ENCODE measurements at places on chromosomes 13 and 19.

DNA sequence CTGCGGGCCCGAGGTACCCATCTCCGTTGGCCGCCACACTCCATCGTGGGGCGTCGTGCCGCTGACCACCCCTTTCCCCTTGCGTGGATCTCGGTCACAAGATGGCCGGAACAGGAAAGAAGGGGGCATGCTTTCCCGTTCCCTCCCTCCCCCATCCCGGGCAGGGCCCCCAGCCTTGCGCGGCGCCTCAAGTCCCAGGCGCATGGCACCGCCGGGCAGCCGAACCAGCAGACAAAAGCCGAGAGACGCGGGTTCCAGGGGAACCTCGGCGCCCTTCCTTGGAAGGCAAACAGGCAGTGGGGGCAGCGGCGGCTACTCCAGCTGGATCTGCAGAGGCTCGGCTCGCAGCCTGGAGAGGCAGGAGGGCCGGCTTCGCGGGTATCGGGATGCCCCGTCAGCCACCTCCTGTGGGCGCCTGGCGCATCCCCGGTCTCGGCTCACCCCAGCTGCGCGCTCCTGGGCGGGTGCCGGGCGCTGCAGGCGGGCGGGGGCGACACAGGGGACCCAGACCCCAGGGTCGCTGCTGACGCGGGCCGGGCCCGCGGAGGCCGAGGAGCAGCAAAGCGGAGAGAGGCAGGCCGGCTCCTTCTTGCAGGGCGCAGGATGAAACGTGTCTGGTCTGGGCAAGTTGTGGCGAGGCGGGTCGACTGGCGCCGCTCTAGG is 439 bp downstream of the DZIP1 start:
- no peak for DNase-seq

DNA sequence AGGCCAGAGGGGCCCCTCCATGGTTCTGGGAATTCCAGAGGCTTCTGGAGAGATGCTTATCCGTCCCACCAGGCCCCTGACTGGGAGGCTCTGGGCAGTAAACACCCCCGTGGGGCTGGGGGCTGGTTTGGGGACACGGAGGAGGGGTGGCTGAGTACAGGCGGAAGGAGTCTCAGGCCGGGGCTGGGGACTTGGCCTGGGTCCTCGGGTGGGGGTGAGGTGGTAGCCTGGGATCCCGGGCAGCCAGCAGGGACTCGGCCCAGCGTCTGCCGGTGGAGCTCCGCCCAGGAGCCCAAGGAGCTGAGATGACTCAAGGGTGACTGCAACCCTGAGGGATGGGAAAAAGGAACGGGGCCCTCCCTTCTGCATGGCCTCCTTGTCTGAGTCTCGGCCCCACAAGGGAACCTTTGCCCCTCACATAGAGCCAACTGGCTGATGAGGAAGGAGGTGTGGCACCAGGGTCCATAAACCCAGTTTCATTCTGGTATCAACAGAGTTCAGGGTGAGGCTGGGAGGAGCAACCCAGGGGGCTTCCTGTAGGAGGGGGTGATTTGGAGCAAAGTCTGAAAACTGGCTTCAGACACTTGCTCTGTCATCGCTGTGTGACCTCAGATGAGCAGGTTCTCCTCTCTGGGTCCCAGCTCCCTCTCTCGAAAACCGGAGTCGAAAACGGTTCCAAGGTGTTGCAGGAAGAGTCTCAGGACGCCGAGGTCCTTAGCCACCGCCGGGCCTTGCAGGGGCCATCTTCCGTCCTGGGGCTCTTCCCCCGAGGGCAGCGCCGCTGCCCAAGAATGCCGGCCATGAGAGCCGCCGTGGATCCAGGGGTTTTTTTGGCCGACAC is 809 bp downstream of the MISP start:
- no peak for DNase-seq

DNA sequence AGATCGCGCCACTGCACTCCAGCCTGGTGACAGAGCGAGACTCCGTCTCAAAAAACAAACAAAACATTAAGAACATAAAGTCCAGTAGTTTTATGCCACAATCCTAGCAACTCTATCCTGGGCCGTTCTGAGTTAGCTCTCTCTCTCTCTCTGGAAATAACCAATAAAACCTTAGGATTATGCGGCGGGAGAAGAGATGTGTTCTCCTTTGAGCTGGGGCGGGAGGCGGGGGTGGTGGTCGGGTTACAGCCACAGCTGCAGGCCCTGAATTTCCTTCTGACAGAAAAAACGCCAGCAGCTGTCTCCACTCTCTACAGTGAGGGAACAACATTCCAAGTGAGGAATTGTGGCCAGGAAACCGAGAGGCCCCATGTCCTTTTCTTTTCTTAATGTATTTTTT is 9.1 kb upstream of the PNMA8A start:
- no peak for DNase-seq

DNA sequence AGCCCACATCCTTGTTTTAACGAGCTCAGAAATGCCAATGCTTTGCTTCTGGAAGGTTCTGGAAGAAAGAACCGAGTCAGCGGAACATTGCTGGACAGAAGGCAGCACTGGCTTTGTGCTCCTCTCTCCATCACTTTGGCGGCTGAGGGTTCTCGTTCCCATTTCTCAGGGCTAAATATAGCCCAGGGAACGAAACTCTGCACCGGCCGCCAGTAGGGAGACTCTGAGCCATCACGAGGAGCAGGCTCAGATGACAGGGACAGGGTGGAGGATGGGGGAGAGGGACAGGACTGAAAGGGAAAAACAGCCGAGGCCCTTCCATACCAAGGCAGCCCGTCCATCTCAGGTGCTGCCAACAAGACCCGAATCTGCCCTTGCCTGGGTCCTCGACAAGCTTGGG is 166.4 kb downstream of the CACNA1A start:
- no peak for DNase-seq

GRCh38 chr13:41565846-41566245 is 108.5 kb downstream of the RGCC start:
- no peak for DNase-seq

DNA sequence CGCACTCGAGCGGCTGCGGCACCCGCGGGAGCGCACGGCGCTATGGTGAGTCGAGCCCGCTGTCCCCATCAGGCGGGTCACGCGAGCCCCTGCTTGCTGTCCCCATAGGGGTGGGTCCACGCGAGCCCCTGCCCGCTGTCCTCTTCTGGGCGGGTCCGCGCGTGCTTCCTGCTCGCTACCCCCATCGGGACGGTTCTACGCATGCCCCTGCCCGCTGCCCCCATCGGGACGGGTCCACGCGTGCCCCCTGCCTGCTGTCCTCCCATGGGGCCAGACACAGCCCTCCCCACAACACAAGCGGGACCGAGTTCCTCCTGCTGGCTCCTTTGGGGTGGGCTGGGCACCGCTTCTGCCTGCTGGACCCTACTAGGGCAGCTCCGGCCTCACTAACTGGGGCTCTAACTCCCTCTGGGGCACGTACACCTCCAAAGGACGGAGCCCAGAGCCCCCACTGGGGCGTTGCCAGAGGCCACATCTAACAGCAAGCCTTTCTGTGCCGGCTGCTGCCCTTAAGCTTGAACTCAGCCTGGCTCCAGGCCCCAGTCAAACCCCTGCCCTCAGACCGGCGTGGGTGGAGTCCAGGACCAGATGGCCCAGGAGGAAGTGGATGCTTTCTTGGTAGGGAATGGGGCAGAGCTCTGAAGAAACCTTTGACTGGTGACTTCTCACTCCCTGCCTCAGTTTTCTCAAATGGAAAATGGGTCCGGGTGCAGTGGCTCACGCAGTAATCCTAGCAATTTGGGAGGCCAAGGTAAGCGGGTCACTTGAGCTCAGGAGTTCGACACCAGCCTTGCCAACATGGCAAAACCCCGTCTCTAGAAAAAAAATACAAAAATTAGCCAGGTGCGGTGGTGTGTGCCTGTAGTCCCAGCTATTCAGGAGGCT is 722 bp downstream of the COLGALT1 start:
- DNase-seq: no peak

GRCh38 chr19:36604656-36605100 is 435 bp upstream of the ZNF382 start:
- no peak for DNase-seq

GRCh38 chr13:92745258-92745657 is 481.3 kb upstream of the GPC6 start:
- no peak for DNase-seq

DNA sequence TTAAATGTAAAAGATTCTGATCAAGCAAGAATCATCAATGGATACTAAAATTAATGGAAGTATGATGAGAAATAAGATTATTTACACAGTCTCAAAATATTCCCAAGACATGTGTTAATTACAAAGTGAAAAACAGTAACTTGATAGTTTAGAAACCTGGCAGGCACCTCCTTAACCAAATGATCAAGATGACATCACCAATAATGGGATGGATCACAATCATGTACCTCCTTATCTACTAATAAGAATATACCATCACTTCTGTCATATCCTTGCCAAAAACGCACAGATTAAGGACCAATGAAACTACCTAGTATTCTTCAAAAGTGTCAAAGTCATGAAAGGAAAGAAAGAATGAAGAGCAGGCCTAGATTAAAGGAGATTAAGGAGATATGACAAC is 30.0 kb downstream of the TSC22D1 start:
- no peak for DNase-seq

- no peak for DNase-seq
Measured at GRCh38 chr13:30638301-30638700, 20.6 kb downstream of the USPL1 start.

GRCh38 chr13:32022311-32022710 is 9.3 kb upstream of the FRY start:
- DNase-seq: no peak

GRCh38 chr19:7149956-7150705 is 80.6 kb downstream of the ZNF557 start:
- DNase-seq: no peak

DNA sequence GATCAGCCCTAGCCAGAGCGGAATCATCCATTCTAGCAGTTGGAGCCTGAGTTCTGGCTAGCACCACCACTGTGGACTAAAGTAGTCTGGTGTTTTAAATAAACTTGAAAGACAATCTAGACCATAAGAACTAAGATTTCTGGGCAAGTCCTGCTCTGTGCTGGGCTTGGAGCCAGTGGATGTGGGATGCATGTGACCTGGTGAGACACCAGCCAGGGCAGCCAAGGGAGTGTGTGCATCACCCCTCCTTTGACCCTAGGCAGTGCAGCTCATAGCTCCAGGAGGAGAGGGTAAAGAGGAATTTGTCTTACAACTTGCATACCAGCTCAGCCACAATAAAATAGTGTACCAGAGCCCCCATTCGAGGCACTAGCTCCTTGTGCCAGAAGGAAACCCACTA is 21.0 kb downstream of the ITGBL1 start:
- no peak for DNase-seq

DNA sequence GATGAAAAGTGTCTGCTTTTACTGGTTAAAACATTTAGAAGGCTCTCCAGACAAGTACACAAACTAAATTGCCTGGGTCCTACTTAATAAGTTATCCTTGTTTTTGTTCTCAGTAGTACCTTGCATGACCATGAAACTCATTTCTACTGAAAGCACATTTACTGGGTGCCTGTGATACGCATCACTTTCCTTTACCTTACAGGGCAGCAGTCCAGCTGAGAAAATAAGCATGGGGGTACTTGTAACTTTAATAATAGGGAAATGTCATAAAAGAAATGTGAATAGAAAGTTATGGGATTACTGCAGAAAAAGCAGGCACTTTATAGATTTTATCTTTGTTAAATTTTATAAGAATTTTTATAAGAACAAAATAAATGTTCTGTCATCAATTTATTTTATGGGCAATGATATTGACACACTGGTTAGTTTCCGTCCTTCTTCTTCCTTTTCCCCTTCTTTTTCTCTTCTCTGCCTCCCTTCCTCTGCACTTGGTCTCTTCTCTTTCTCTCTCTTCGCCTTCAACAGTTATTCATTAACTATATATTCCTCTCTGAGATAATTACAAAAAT is 107.3 kb upstream of the AKAP11 start:
- no peak for DNase-seq

GRCh38 chr13:39823063-39823713 is 167.7 kb downstream of the COG6 start:
- no peak for DNase-seq

DNA sequence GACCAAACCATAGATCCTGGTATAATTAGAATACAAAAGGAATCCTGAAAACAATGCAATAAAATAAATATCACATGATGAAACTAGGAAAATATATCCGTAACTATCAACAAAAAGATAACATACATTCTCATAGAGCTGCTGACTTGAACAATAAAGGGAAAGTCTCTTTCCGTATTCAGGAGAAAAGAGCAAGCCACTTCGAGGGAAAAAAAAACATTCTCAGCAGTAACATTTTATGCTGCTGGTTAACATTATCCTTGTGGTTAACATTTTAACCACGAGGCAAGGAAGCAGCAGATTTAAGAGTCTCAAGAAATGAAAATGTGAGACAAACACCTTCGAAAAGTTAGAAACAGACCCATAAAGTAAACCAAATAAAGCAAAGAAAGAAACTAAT is 25.8 kb downstream of the NALCN start:
- DNase-seq: peak; percentile 36

DNA sequence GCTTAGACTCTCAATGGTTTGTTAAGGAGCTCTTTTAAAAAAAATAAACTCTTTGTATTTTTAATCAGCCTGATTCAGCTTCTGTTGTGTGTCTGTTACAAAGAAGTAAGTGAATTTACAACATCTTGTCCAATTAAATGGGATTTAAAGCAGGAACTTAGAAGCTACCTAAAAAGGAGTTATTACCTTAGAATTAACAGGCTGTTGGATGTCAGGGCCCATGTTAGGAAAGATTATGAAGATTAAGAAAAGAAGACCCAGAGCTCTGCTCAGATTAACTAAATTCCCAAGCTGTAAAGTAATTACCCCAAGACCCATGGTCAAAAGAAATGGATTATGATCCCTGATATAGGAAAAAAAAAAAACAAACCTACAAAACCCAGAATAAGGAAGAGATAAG is 44.1 kb upstream of the ZNF780A start:
- no peak for DNase-seq

DNA sequence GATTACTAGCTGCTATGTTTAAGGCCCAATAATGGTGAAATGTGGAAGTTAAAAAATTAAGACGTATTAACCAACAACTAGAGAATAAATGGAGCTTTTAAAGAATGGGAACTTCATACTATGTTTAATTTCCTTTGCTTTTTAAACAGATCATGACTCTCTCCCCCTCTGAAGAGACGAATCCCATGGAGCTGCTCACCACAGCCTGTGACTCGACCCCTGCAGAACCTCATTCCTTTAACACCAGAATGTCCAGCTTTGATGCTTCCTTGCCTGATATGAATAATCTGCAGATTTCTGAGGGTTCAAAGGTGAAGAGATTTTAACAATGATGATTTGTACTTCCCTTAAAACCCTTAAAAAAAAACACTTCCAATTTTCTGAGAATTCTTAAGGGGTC is 53.0 kb downstream of the ZAR1L start:
- DNase-seq: no peak

- DNase-seq: no peak
Measured at GRCh38 chr13:48731957-48732569, 78.3 kb downstream of the CYSLTR2 start.

GRCh38 chr13:83453723-83454122 is 428.6 kb downstream of the SLITRK1 start:
- DNase-seq: no peak

Data from pulmonary artery endothelial cell (primary cell).